ENCODE measurements at places on chromosomes 13 and 19. TPM values are rescaled to one million over a fixed set of nuclear protein-coding genes. Genes with fewer than 3 reads are reported as not detected.

C19orf81 gene
- not detected for polyA plus RNA-seq

CGB8 gene
- polyA plus RNA-seq: not detected

ZNF154 gene
- polyA plus RNA-seq: 44.3 TPM

ZNF426 gene
- 27.1 TPM for polyA plus RNA-seq

USHBP1 gene
- 11.6 TPM for polyA plus RNA-seq

ATP8B3 gene
- polyA plus RNA-seq: 2.1 TPM

MAN2B1 gene
- polyA plus RNA-seq: 41.4 TPM

DNA sequence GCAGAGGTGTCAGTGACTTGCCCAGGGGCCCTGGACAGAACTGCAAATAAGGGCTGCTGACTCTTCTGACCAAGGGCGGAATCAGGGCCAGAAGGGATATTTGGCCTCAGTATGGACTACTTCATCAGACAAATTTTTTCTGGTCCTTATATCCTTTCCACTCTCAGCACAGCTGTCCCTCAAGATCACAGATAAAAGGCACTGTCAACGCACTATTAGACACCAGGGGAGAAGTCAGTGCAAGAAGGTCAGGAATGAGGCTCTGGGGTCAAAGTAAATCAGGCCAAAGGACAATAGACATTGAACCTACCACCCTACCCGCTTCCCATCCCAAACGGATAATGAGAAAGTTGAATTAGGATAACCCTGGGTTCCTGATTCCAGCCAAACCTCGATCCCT lies 657.6 kb downstream of the UQCRFS1 start:
- DNase-seq: no peak

GRCh38 chr19:15218501-15218900 lies 13.7 kb downstream of the EPHX3 start:
- DNase-seq: no peak

DNA sequence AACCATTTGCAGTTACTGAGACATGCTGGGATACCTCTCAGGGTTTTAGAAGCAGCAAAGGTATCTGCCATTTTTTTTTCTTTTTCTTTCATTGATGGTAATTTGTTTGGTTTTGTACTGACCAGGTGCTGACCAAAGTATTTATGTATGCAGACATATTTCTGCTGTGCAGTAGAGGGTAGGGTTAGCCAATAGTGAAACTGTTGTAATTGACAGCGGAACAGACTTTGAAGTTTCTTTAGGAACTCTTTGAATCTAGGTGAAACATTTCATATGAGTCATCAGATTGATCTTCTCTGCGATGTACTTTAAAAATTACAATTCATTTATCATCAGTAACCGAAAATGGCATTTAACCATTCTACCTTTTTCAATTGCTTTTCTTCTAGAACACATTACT lies 63.0 kb downstream of the ITGBL1 start:
- DNase-seq: no peak

DNA sequence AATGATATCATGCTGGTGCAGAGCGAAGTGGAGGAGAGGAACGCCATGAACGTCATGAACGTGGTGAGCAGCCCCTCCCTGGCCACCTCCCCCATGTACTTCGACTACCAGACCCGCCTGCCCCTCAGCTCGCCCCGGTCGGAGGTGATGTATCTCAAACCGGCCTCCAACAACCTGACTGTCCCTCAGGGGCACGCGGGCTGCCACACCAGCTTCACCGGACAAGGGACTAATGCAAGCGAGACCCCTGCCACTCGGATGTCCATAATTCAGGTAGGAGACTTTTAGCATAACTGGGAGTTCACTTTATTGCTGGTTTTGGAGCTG lies 3.3 kb downstream of the PCDH17 start:
- no peak for DNase-seq

GRCh38 chr13:20160306-20161274 lies at the start of gene GJA3:
Gene GJA3, minus strand, starts transcription at chr13:20161052. Its CDS starts 17,764 bp downstream, at chr13:20143288.
- DNase-seq: no peak

GRCh38 chr19:55674459-55674840 lies 576 bp upstream of the EPN1 start:
- DNase-seq: no peak

DNA sequence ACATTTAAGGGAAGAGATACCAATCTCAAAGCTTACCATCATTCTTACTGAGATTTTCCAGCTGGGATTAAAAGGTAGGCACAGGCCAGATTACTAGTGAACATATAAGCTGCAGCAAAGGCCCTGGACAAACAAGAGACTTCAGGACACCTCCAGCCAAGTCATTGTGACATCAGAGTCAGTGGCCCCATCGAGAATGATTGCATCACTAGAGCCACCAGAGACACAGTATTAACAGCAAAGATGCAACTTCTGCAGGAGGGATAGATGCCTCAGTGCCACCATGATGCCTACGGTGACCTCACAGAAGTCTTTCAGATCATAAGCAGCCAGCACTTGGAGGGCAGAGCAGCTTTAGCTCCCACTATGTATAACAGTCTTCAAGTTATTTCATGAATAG lies 8.6 kb downstream of the RUBCNL start:
- DNase-seq: no peak

GRCh38 chr19:9836021-9836420 lies 903 bp downstream of the PIN1 start:
- no peak for DNase-seq

DNA sequence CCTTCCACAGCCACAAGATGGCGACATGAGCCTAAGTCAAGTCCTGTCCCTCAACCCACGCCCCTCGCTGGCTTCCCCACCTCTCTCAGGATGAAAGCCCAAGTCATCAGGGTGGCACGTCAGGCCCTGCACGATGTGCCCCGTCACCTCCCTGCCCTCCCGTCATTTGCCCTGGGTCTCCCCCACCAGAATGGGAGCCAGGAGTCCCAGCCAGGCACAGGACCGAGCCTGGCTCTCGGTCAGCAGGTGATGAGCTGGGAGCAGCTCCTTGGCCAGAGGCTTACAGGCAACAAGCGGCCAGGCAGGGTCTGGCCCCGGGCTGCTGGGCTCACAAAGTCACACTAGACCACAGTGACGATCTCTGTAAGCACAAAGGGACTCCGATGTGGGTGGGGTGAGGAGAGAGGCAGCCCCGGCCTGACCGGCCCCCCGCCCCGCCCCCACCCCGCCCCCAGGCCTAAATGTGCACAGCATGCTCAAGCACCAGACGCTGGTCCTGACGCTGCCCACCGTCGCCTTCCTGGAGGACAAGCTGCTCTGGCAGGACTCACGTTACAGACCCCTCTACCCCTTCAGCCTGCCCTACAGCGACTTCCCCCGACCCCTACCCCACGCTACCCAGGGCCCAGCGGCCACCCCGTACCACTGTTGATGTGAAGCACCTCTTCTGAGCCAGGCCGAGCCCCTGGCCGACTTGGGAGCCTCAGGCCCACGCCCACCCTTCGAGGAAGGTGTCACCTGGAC lies 7.3 kb downstream of the MRPL4 start:
- DNase-seq: peak; percentile 88

DNA sequence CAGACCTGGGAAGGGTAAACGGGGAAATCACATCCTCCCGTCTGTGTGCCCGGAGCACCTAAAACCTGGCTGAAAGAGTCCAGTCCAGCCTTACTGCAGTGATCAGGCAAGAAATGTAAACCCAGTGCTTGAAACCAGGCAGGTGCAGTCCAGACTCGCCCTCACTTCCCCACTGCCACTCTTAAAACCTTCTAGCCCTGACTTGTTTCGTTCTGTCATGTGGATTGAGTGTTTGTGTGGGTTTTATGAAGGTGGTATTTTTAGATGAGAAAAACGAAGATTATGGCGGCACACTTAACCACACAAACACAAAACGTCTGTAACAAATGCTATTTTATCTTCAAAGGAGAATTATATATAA lies 839 bp upstream of the CKAP2 start:
- DNase-seq: peak; percentile 44

GRCh38 chr13:73040484-73040883 lies 18.3 kb upstream of the KLF5 start:
- no peak for DNase-seq

DNA sequence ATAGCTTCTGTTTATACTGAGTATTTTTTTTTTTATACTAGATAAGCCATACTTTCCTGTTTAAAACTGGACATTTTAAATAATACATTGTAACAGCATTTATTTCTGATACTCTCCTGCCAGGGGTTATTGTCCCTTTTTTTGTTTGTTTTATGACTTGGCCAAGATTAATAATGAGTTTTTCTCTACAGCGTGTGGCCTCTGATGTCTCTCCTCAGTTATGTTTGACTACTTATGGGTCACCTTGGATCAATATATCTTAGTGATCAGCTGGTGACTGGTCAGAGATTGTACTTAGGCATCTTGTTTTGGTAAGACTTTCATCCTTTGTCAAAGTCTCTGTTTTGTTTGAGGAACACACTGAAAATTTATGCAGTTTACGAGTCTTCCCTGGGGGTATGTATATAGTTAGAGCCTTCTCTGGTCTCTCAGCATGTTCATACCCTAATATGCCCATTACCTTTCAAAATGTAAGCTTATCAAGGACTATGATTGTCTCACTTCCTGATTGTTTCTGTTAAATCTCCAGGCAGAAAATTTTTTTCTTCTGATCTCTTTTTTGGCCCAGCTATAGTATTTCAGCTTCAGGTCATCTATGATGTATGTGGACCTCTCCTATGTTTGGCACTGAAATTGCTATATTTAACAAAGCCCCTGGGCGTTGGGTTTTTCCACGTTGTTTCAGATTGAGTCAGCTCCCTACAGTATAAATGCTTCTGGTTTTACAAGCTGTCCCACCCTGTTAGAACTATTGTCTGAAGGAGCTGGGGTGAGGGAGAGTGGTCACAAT lies 87.9 kb downstream of the URI1 start:
- no peak for DNase-seq

GRCh38 chr19:40633207-40633606 lies 32.0 kb downstream of the LTBP4 start:
- no peak for DNase-seq

GRCh38 chr19:35622750-35623149 lies 6.1 kb upstream of the RBM42 start:
- DNase-seq: no peak

DNA sequence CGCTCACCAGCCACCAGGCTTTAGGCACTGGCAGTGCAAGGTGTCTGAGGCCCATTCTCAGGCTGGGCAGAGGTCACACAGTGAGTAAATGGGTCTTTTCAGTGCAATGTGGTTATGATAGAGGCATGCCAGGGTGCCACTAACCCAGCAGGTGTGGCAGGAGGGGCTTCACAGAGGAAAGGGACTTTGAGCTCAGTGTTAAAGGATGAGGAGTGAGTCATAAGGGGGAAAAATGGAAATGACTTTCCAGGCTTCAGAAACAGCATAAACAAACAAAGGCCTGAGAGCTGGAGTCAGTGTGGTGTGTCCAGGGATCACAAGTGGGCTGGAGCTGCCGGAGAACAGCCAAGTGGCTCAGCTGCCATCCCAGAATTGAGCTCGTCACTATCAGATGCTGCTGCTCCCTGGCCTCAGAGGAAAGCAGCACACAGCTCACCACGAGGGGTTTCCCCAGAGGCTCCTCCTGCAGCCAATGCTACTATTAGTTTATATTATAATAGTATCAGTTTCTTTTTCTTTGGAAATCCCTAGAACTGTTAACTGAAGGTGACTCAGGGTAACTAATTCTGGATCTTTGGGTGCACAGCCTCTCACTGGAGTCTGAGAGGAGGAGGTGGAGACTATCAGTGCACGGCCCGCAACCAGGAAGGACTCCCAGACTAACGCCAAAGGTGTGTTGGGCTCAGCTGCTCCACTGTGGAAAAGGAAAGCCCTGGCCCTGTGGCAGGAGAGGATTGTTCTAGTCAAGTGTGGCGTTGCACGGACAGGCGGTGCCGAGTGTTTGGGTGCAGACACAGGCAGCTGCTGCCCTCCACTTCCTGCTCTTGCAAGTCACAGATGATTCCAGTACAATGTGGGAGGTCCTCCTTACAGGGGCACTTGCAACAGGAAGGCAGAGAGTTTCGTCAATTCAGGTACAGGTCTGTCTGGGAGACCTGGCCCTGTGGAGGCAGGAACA lies 39.5 kb downstream of the DHRS12 start:
- DNase-seq: peak; percentile 75

DNA sequence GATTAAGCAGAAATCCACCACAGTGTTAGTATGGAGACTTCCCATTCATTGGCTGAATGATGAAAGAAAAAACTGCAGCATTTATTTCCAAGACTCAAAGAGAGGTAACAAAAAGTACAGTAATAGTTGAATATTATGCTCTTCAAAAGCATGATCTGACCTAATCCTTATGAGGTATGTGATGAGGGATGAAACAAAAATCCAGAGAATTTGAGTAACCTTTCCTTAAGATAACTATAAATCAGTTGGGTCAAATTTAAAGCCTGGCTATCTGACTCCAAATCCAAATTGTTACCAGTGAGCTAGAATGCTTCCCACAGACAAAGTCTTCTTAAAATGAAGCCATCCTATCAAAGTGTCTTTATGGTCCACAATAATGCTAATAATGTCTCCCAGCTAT lies 38.1 kb downstream of the NUFIP1 start:
- DNase-seq: no peak
